ENCODE measurements at places on chromosomes 11 and 22.

DNA sequence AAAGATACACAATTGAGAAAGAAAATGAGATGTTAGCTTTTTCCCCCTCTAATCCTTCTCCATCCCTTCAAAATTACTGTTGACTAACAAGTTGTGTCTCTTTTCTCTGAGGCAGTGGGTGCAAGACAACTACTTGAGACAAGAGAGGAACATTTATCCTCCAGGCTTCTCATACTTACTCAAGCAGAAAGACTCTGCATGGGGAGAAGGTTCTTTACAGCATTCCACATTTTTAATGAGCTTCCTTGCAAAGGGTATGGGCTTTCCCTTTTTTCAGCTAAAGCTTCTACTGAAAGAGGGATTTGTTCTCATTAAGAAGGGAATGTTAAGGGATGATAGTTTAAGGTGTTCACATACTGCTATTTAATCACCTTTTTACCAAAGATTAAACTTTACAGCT is 47.8 kb downstream of the PAX6 start:
- no peak for DNase-seq

GRCh38 chr11:4695442-4695841 is 2.2 kb downstream of the OR51E2 start:
- no peak for DNase-seq

GRCh38 chr11:73478737-73479347 is 102.6 kb downstream of the RELT start:
- no peak for DNase-seq

GRCh38 chr11:57158180-57158579 is 23.6 kb upstream of the LRRC55 start:
- DNase-seq = no peak

GRCh38 chr11:57320719-57321387 is 3.9 kb downstream of the TNKS1BP1 start:
- DNase-seq = no peak

- DNase-seq = no peak
Observed at GRCh38 chr22:29716814-29717545, 2.8 kb upstream of the CABP7 start.

DNA sequence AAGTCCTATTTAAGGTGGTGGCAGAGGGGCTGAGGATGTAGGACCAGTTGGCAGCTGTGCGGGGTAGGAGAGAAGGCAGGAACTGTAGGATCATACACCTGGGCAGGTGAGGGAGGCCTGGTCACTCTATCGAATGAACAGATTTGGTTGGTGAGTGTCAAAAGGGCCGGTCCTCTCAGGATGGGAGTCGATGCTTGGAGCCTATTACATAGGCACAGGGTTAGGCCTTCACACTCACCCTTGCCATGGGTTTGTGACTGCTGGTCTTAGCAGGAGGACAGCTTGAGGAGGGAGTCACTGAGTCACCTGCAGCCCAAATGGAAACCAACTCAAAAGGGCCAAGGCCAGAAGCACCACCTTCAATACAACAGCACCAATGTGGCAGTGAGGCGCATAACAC is 80.2 kb upstream of the NARS2 start:
- no peak for DNase-seq

DNA sequence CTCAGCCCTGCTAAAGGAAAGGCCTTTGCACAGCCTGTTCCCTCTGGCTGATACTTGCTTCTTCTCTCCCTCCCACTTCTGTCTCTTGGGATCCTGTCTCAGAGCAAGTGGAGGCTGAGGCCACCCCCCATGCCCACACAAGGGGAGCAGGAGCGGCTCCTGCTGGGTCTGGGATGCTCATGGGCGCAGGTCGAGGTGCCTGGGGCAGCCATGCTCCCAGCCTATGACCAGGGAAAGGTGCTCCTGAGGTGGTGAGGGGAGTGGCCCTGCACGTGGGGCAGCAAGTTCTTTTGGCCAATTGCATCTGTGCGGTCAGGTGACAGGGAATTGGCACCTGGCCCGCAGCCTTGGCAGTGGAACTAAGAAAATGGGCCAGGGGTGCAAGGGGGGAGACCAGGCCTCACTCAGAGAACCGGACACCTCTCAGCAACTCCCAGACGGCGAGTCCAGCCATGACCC is 1.5 kb downstream of the MAPK11 start:
- DNase-seq = no peak

- no peak for DNase-seq
Observed at GRCh38 chr22:38141217-38141973, 30.9 kb upstream of the BAIAP2L2 start.

DNA sequence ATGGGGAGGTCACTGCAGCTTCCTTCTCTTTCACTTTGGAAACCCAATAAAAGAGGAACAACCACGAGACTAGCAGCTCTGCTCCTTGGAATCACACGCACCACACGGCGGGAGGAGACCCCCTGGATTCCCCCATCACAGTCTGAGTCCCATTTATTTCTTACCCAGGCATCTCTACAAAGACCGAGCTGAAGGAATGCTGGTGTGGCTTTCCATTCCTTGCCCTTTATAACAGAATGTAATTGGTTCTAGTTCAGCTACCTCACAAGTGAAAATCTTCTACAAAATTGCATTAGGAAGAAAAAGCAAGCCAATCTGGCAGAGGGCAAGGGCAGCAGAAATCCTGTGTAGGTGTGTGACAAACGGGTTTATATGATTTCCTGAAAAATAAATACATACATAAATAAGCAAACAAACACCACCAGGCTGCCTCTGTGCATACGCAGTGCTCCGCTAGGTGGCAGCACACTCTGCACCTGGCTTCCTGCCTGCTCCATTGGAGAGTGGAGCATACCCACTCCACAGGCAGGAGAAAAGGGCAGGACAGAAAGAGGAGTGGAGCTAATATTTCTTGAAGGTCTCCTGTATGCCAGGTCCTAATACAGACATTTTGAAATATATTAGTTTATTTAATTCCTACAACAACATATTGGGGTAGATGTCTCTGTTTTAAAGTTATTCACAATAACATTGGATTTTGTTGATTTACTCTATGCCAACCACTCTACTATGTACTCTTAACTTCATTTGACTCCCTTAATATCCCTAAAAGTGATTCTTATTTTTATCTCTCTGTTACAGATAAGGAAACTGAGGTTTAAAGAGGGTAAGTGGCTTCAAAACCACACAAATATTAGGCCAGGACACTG is 673.1 kb downstream of the KCNA4 start:
- peak; percentile 51 for DNase-seq

DNA sequence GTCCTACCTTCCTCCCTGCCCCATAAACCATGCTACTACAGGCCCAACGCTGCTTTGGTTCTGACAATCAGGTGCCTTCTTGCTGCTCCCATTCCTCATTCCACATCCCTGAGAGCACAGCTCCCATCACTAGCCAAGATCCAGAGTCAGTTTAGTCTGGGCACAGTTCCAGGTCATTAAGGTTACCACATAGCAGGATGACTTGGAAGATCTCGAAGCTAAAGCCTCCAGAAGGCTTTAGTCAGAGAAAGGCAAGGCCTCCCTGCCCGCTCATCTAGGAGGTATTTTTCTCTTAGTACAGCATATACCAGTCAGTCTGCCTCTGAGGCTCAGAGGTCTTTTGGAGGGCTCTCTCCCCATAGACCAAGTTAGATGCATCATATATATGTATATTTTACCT is 30.3 kb downstream of the TRIM66 start:
- DNase-seq = no peak

GRCh38 chr11:97938789-97939188 is 1082.0 kb upstream of the CNTN5 start:
- no peak for DNase-seq

DNA sequence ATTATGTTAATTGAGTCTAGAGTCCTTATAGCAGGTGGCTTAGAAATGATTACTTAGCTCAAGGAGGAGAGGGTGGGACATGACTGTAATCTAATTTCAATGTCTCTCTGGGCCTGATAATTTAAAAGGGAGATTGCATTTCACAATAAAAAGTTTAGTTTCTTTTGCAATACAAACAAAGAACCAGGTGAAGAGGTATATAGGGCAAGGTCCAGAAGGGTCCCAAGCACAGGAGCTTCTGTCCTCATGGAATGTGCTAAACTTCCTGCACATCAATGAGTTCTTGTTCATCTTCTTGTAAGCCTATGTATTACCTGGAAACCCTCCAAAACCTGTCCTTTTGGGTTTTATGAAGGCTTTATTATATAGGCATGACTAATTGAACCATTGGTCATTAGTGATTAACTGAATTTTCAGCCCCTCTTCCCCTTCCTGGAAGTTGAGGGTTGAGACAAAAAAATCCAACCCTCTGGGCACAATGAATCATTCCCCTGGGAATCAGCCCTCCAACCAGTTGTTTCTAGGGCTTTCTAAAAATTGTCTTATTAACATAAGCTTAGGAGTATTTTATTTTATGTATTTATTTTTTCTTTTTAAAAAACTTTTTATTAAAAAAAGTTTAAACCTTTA is 37.6 kb downstream of the MS4A2 start:
- DNase-seq = no peak

DNA sequence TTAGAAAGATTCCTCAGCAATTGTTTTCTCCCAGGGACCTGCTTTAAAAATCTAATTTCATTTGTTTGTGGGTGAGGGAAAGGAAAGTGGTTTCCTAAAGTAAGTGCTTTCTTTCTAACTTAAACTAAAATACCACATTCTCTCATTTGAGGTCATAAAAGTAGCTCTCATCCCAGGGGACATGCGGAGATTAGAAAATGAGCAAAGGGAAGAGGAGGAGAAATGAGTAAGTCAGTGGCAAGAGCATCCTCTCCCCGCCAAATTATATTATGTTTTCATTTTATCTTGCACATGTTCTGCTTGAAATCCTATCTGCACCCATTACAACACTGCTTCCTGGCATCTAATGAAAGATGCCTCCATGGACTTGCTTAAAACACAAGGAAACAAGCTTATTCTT is 191.4 kb downstream of the ARHGAP42 start:
- DNase-seq = no peak

DNA sequence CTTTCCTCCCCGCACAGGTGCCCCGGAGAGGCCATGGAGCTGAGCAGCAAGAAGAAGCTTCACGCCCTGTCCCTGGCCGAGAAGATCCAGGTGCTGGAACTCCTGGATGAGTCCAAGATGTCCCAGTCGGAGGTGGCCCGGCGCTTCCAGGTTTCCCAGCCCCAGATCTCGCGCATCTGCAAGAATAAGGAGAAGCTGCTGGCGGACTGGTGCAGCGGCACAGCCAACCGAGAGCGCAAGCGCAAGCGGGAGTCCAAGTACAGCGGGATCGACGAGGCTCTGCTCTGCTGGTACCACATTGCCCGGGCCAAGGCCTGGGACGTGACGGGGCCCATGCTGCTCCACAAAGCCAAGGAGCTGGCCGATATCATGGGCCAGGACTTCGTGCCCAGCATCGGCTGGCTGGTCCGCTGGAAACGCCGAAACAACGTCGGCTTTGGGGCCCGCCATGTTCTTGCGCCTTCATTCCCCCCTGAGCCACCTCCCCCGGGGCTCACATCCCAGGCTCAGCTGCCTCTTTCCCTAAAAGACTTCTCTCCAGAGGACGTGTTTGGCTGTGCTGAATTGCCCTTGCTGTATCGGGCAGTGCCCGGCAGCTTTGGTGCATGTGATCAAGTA is 1.3 kb downstream of the TIGD3 start:
- no peak for DNase-seq

DNA sequence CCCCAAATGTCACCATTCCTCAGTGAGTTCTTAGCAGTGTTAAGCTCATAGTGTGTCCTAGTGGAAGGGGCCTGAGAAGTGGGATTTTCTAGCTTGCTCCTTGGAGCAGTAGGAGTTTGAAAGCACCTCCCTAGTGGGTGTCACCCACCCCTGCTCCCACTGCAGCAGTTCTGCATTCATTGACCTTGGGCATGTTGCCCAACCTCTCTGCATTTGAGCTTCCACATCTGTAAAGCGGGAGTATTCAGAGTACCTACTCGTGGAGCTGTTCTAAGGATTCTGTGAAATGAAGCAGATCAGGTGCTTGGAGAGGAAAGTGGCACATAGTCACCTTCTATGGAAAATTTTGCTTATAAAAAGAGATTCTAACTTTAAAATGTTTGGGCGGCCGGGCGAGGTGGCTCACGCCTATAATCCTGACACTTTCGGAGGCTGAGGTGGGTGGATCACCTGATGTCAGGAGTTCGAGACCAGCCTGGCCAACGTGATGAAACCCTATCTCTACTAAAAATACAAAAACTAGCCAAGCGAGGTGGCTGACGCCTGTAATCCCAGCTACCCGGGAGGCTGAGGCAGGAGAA is 16.9 kb downstream of the LMO2 start:
- no peak for DNase-seq

DNA sequence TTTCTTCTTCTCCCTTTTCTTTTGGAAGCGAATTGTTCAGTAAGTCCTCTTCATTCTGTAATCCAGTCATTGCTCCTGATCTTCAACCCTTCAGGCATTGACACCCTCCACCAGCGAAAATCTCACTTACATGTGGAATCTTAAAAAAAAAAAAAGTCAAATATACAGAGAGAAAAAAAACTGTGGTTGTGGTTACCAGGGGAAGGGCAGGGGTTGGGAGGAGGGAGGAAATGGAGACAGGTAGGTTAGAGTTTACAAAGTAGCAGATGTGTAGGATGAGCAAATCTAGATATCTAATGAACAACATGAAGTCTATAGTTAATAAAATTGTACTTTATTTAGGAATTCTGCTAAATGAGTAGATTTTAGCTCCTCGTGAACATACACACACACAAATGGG is 17.7 kb upstream of the TMEM123 start:
- no peak for DNase-seq

DNA sequence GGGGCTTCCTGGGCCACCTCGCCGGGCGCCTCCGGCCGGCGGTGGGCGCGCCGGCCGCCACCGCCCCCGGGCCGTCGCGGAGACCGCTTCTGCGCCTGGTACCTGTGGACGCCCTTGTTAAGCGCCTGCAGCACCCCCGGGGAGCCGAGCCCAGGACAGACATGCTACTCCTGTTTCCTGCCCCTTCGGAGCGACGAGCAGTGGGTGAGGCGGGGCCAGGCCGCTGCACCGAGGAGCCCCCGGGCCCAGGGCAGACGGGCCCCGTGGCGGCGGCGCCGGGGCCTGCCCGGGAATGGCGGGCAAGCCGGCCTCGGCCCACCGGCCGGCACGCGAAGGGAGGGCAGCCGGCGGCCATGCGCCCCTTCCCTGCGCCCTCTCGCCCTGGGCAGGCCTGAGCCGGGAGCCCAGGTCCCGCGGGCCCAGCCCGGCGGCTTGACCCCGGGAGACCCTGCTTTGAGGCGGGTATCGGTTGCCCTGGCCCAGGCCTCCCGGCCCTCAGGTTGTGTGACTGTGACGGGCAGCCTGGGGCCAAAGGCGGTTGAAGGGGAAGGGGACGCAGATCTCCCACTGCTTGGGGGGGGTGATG is 789 bp upstream of the KDM2A start:
- peak; percentile 45 for DNase-seq

DNA sequence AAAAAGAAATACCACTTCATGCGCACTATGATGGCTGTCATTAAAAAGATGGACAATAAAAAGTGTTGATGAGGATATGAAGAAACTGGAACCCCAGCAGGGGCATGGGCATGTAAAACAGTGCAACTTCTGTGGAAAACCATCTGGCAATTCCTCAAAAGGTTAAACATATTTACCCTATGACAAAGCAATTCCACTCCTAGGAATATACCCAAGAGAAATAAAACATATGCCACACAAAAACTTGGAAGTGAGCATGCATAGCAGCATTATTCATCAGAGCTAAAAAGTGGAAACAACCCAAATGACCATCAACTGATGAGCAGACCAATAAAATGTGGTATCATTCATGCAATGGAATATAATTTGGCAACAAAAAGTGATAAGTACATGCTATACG is 50.1 kb downstream of the LRRC32 start:
- no peak for DNase-seq
